NCI-H1694 (cell line): ENCODE measurements at places on chromosomes 6 and 20.

- DNase-seq, result no peak
Measured at GRCh38 chr20:536426-537010, 7.1 kb downstream of the CSNK2A1 start.

GRCh38 chr20:18928626-18929025 is 115.0 kb downstream of the SCP2D1 start:
- no peak for DNase-seq

DNA sequence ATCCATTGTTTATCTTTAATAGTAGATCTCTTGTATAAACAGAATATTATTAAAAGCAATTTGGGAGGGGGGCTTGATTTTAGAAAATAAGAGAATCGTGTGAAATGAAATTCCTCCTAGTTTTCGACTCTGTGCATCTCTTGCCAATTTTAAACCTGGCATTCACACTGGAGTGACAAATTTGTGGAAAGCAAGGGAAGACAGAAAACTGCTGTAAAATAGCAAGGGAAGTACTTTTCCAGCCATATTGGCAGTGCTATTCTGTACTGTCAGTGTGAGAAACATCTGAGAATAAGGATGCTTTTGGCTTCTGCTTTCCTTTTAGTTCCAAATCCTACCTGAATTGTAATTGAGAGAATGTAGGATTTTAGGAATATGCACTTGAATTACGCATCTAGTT is 40.2 kb downstream of the TOP1 start:
- DNase-seq, result no peak

DNA sequence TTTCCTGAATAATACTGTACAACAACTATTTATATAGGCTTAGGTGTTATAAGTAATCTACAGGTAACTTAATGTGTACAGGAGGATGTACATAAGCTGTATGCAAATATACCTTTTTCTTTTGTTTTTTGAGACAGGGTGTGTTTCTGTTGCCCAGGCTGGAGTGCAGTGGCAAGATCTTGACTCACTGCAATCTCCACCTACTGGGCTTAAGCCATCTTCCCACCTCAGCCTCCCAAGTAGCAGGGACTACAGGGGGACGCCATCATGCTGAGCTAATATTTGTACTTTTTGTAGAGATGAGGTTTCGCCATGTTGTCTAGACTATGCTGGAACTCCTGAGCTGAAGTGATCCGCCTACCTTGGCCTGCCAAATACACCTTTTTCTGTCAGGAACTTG is 191.7 kb upstream of the ZNF217 start:
- DNase-seq, result no peak

- no peak for DNase-seq
Measured at GRCh38 chr6:160328447-160328846, 19.7 kb upstream of the SLC22A3 start.

- DNase-seq, result no peak
Measured at GRCh38 chr6:139017227-139017626, 11.3 kb upstream of the ABRACL start.

DNA sequence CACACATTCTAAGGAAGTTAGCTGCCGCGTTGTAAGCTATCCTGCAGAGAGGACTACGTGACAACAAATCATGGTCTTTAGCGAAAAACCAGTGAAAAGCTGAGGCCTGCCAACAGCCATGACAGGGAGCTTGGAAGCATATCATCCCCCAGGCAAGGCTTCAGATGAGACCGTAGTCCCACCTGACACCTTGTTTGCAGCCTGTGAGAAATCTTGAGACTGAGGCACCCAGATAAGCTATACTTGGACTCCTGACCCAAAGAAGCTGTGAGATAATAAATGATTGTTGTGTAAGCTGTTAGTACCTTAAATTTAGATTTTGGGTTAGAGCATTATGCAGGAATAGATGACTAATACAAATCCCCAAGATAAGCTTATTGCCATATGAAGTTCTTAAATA is 45.4 kb upstream of the SENP6 start:
- DNase-seq, result no peak

DNA sequence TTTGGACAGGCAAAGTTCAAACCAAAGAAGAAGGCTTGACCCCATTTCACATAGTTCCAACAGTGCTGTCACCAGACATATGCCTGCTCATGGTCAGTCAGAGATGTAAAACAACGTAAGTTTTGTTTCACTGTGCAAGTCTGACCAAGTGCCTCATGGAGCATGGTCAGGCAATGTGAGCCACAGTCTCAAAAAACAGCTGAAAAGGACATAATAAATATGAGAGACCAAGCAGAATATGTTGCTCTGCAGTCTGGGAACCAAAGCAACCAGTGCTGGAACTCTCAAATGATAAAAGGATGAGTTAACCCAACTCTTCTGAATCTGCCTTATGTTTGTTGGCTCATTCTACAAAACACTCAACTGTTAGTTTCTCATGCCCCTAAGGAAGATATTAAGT is 39.9 kb upstream of the DST start:
- DNase-seq, result no peak

DNA sequence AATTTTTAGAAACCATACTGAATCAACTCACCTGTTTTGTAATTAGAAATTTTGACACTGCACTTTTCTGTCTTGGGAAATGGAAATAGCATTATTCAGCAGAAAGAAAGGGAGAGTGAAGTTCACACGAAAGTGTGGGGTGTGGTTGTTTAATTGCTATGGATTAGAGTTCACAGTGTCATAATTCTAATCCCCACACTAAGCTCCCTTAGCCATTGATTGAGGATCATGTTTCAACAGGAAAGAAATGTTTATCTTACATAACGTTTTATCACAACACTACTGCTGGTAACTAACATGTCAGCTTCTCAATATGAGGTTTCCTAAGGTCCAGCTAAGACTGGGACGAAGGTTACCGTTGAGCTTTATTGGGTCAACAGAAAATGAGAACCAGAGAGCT is 31.4 kb upstream of the GSTA5 start:
- DNase-seq, result no peak

DNA sequence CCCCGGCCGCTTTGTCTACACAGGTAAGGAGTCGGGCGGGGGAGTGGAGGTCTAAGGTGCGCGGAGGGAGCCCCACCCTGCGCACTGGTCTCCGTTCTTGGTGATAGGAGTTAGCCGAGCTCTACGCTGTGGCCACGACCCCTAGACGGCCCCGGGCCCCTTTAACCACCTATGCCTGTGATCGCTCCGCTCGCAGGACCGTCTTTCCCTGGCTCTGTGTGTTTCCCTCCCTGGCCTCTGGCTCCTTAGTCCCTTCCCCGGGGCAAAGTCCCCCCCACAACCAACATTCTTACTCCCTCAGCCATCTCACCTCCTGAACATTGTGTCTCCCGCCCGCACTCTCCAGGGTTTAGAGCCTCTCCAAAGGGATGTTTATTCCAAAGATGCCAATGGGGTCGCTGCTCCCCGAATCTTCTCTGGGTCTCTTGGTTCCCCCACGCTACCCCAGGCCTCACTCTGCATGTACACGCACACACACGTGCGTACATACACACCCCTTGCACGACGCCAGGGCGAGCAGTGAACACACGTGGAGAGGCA is 50.4 kb downstream of the CPXM1 start:
- no peak for DNase-seq

GRCh38 chr20:21564127-21564773 is 50.4 kb upstream of the NKX2-2 start:
- no peak for DNase-seq

GRCh38 chr6:129641344-129641743 is 68.6 kb downstream of the ARHGAP18 start:
- DNase-seq, result no peak

DNA sequence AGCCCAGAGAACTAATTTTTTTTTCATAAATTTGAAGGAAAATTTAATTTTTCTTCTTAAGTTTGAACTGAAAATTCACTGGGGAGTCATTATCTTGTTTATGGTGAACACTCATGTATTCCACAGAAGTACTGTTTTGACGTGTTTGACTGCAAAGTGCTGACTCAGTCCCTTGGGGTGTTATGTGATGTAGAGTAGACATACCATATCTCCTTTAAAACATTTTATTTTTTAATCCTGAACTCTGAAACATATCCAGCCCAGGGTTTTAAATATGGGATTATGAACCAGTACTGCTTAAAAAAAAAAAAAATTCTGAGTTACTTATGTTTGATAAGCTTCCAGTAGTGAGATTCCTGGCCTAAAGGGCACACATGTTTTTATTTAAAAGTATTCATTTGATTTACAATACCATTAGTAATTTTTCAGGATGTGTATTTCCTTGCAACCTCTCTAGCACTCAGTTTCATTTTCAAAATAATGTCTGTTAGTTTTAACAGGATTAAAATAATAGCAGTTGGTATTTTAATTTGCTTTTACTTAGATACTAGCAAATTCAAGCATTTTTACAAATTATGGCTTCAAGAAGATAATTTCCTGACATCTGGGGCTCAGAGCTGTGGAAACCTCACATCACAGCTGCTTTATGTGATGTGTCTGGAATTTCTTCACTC is 81.7 kb upstream of the PDE10A start:
- DNase-seq, result no peak

DNA sequence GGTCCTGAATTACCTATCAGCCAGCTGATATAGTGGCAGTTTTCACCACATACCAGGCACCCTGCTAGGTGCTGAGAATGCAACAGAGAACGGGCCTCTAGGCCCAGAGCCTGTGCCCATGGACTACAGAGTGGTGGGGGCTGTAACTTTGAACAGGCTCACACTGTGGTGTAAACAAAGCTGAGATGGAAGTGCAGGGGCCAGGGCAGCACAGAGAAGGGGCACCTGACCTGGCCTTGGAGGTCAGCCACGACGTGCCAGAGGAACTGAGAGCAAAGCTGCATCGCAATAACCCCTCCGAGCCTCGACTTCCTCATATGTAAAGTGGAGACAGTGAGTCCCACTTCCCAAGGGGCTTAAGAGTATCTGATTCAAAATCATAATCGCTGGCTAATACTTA is 105.8 kb downstream of the MAFB start:
- DNase-seq, result no peak

GRCh38 chr6:7151381-7151780 is 43.6 kb downstream of the RREB1 start:
- no peak for DNase-seq

DNA sequence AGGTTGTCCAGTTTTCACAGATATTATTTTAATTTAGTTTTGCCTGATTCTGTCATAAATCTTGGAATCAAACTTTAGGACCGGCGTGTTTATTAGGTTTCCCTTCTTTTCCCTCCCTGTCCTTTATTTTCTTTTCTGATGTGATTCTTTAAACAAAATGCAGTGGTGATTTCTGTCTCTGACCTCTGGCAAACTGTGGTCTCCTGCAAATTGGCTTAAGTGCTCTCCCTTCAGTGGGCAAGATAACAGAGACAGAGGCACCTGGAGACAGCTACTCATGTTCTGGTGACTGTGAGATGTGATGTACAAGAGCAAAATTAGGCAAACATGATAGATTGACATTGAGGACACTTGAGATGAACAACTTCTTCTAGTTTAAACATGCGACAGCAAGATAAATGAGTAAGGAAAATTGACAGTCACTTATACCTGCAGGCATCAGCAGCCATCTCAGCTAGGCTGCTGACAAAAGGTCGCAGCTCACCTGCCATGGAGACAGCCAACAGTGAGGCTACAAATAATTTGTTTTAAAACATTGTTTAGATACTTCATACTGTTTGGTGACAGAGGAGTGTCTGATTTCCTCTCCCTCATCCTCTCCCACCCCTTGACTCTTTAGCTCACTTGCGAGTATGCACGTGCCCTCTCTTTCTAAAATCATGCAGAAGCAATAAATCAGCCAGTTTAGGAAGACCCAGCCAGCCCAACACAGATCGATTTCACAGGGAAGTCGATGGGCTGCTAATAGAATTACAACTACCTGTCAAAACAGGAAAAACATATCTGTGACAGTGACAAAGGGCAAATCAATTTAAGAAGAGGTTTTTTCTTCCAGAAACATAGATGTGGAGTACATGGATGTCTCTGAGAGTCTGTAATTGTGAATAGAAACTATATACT is 63.4 kb upstream of the MAP3K7 start:
- DNase-seq, result no peak

GRCh38 chr6:127959869-127960268 is 59.0 kb upstream of the THEMIS start:
- no peak for DNase-seq

DNA sequence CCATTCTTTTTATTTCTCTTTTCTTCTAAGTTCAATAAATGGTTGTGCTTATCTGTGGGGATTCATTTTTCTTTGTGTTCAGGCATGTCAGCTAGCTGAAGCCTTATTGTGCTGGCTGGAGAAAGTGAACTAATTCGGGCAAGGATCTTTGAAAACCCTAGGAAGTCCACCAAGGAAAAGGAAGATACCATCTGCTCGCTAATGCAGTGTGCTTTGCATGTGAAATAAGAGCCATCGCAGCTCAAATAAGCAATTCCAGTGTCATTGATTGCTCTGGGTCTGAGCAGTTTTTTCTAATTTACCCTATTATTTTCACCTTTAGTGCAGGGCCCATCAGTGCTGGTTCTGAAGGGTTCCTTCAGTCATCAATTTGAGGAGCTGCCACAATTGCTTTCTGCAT is 309.4 kb upstream of the SOX4 start:
- DNase-seq, result no peak

- no peak for DNase-seq
Measured at GRCh38 chr6:28053584-28053983, 26.8 kb upstream of the ZNF165 start.

- no peak for DNase-seq
Measured at GRCh38 chr6:11424395-11425034, 113.0 kb upstream of the TMEM170B start.

DNA sequence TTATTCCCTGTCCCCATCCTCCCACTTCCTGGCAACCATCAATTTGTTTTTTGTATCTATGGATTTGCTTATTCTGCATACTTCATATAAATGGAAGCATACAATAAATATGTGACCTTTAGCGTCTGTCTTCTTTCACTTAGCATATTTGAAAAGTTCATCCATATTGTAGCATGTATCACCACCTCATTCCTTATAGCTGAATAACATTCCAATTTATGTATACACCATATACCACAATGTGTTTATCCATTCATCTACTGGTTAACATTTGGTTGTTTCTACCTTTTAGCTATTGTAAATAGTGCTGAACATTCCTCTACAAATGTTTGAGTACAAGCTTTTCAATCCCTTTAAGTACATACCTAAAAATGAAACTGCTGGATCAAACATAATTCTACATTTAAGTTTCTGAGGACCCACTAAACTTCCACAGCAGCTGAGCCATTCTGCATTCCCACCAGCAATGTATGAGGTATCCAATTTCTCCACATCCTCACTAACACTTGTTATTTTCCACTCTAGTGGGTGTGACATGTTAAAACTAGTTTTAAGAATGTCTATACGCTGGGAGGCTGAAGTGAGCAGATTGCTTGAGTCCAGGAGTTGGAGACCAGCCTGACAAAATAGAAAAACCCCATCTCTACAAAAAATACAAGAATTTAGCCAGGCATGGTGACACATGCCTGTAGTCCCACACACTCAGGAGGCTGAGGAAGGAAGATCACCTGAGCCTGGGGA is 32.9 kb downstream of the NUDT3 start:
- peak; percentile 9 for DNase-seq

GRCh38 chr6:17820055-17820454 is 113.3 kb upstream of the NUP153 start:
- DNase-seq, result no peak
